ENCODE measurements at places on chromosomes 13 and 19. TPM values are rescaled to one million over a fixed set of nuclear protein-coding genes. Genes with fewer than 3 reads are reported as not detected.

DNA sequence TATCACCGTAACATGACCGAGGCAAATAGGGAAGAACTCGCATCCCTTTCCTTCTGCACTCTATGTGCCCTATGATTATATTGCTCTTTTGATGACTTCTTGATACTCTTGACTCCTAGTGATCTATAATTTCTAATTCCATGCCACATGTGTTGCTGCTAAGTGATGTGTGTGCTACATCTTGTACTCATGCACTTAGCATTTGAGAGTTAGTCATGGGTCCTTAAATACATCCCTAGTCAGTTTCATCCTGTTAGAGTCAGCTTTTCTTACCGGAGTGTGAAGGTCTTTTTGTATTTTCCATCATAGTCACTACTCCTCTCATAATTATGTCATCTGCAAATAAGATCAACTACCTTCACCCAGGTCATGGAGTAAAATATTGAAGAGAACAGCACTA is 30.2 kb downstream of the RXFP2 start:
- DNase-seq: no peak

DNA sequence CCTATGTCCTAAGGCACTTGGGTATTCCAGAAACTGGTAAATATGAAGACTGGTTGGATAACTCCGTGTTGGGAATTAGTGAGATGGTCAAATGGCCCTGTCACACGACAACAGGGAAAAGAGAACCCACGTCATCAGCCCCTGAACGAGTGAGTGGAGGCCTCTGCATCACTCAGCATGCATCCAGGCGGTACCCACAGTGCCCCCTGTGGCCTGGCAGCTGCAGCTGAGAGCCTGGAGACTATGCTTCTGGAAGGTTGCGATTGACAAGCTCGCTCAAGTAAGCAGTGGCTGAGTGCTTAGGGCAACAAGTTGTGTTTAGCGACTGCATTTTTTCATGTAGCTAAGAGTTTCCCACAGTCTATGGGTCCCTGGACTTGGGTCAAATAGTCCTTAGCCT is 55.9 kb downstream of the COL4A2 start:
- no peak for DNase-seq

DNA sequence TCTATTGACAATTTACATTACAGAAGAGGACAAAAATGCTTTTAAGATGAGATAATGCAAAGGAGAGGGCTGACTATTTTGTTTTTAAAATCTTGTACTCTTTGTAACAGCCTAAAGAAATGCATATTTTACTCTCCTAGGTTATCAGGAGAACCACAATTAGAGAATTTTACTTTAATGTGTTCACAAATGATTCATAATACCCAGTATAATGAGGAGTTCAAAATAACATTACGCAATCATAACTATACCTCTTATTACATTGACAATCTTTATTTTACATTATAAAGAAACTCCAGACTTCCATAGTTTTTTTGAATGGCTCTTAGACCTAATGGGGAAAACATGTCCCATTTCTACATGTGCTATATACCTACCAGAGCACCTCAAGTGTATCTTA is 1089.7 kb downstream of the PCDH17 start:
- no peak for DNase-seq

- DNase-seq: no peak
Measured at GRCh38 chr19:19486343-19487076, 28.8 kb downstream of the TSSK6 start.

GRCh38 chr13:34425327-34425949 is 516.6 kb upstream of the NBEA start:
- DNase-seq: no peak

The KCNRG gene
- polyA plus RNA-seq: 1.6 TPM

The ZNF418 gene
- 40.1 TPM for polyA plus RNA-seq

DNA sequence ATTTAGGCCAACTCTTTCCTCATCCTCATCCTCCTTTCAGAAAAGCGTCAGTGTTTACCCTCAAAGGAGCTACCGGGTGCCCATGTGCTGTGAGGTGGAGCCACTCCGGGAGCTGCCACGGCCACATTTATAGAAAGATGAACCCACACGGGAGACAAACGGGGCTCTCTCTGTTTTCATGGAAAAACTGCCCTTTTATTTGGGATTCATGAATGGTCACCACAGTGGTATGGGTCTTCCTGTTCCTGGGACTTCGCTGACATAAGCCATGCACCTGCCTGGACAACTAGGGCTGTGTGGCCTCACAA is 224.2 kb downstream of the ZIC5 start:
- DNase-seq: no peak

DNA sequence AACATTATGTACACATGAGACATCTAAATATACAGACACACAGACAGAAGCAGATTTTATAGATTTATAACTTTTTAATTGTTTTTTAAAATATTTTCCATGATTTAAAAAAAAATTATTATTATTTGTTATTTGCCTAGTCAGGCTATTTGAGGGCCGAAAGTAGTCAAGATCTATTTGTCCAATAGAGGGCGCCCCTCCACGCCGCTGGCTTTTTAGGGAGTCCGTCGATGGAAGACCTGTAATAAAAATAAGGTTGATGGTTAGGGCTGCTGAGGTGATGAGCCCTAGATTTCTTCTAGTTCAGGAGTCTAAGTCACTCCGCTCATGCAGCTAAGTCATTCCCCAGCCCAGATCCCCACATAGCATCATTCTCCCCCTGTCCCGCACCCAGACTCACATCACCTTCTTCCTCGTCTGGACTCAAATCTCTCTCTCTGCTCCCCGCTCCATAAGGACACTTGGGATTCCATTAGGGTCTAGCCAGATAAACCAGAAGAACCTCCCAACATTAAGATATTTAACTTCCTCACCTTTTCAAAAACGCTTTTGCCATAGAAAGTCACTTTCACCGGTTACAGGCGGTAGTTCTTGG is 33.9 kb upstream of the CEACAM21 start:
- DNase-seq: no peak

The LILRB1 gene
- polyA plus RNA-seq: 1.3 TPM

The MUC16 gene
- 0.04 TPM for polyA plus RNA-seq

GRCh38 chr19:28636016-28636629 is 576.8 kb downstream of the UQCRFS1 start:
- no peak for DNase-seq

The ZNF439 gene
- polyA plus RNA-seq: 29.9 TPM
